ENCODE measurements at places on chromosomes 3 and 15.

DNA sequence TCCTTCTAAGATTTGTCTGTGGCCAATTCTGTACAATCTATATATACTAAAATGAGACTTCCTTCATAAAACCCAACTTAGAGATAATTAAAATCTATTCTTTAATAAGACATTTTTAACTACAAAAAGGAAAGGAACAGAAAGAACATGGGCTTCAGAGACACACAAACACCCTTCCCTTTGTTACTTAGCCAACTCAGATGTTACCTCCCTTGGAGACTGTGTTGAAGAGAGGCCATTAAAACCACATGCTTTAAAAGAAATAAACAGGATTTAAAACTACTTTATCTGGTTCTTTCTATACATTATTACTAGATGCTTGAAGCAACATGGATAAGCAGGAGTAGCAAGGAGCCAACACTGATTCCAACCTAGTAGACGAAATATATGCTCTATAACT, 42.0 kb downstream of the LRRFIP2 start:
- DNase-seq = no peak

DNA sequence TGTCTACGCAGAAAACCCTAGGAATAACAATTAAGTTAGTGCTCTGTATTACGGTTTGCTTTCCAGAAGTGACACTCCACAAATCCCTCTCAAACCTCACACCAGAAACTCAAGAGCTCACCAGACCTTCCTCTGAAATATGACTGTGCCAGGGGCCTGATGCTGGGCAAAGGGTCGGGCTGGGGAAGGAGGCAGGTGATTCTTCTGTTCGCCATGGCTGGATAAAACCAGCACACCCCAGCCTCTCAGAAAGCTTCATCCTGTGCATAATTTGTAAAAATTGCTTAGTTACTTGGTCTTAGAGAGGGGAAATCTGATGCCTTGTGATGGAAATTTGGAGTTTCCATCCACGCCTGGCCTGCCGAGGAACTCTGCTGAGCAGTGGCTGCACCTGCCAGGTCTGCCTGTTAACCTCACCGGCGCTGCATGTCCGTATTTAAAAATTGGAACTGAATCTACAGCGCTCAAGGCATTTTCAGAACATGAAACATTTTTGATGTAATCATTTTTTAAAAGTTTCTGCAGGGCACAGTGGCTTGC, 22.7 kb upstream of the ATP1B3 start:
- DNase-seq = no peak

GRCh38 chr3:77917225-77917624, 877.3 kb downstream of the ROBO2 start:
- no peak for DNase-seq

- DNase-seq = no peak
These were observed 1.1 kb upstream of the PARP15 start for GRCh38 chr3:122576174-122576940.

- DNase-seq = no peak
These were observed 64.5 kb downstream of the CORO2B start for GRCh38 chr15:68643216-68643830.
